ENCODE measurements at places on chromosomes 7 and 10. TPM values are rescaled to one million over a fixed set of nuclear protein-coding genes. Genes with fewer than 3 reads are reported as not detected.

Gene CRHR2
- not detected for total RNA-seq

Gene CXCL12
- 0.18 TPM for total RNA-seq

Gene LMOD2
- total RNA-seq = 0.13 TPM

Gene TSPAN12
- total RNA-seq = 0.51 TPM

Gene COBL
- total RNA-seq = 0.11 TPM

Gene OR2A1
- not detected for total RNA-seq

Gene PALD1
- 0.29 TPM for total RNA-seq

Gene RP9
- 17.5 TPM for total RNA-seq

Gene PTPN20
- total RNA-seq = not detected

Gene CFTR
- total RNA-seq = 0.07 TPM

Gene OGDHL
- 1.8 TPM for total RNA-seq

Gene LEP
- total RNA-seq = not detected

Gene GRM3
- total RNA-seq = not detected

Gene PRSS37
- total RNA-seq = not detected

Gene C7orf57
- total RNA-seq = not detected

Gene LIPF
- total RNA-seq = not detected

Gene STEAP2
- total RNA-seq = 0.02 TPM

Gene GBF1
- 28.0 TPM for total RNA-seq

Gene GRID2IP
- not detected for total RNA-seq

Gene KMT2C
- total RNA-seq = 67.8 TPM

Gene ACSM6
- total RNA-seq = not detected

Gene ANKRD2
- not detected for total RNA-seq

Gene FAM25A
- total RNA-seq = not detected

Gene HOXA4
- total RNA-seq = not detected

Gene ANXA8L1
- not detected for total RNA-seq

Gene CDH23
- total RNA-seq = 0.53 TPM

Gene OR6B1
- not detected for total RNA-seq

Gene CPA4
- not detected for total RNA-seq

Gene RARRES2
- total RNA-seq = 1.8 TPM

Gene ITIH2
- 0.66 TPM for total RNA-seq

Gene ELN
- total RNA-seq = 0.20 TPM

Gene ANKRD61
- total RNA-seq = not detected

Gene NPC1L1
- 0.02 TPM for total RNA-seq

Gene HTR5A
- not detected for total RNA-seq

Gene EVX1
- not detected for total RNA-seq

Gene MLXIPL
- 11.8 TPM for total RNA-seq

Gene GIMAP5
- 0.51 TPM for total RNA-seq

Gene ARMH3
- total RNA-seq = 0.73 TPM

Gene AGR2
- total RNA-seq = 0.98 TPM

Gene MYH16
- total RNA-seq = not detected

Gene ACTL6B
- not detected for total RNA-seq

Gene CPA5
- 0.18 TPM for total RNA-seq

Gene KNDC1
- 0.11 TPM for total RNA-seq

Gene CYP2E1
- 1.0 TPM for total RNA-seq

Gene DGKB
- total RNA-seq = not detected

Gene HOXA2
- not detected for total RNA-seq

Gene OR2A5
- not detected for total RNA-seq

Gene PANK1
- 5.9 TPM for total RNA-seq

Gene BEND7
- total RNA-seq = 8.2 TPM
